ENCODE measurements at places on chromosomes 7 and 10.

GRCh38 chr10:43226441-43226840 is 40.4 kb downstream of the RASGEF1A start:
- peak; percentile 57 for DNase-seq

DNA sequence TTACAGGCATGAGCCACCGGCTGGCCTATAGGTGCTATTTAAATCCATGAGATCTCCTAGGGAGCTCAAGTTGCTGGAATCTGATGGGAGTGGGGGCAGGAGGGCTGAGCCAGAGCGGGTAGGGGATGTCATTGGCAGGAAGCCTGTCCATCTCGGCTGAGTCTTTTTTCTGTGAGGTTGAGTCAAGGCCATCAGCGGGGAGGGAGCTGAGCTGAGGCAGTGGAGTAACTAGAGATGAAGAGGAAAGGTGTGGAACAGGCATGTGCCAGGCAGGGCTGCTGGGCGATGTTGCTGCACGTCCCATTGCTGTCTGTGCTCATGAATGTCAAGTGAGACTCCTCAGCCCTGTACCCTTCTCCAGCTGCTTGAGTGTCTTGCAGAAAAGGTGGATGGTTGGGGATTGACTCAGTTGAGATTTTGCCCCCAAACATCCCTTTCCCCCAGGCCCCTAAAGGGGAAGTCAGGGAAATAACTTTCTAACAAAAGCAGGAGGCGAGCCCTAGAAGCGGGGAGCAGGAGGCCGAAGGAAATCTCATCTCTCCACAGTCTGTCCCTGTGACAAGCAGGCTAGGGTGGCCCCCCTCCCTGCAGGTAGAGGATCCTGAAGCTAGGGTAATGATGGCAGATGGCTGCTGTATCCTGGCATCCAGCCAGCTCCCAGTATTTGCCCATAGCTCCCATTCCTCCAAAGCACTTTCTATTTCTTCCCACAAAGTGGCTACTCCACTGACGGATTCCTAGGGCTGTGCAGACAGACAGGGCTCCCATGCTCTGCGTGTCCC is 5.4 kb downstream of the ATP6V1F start:
- DNase-seq, result no peak

DNA sequence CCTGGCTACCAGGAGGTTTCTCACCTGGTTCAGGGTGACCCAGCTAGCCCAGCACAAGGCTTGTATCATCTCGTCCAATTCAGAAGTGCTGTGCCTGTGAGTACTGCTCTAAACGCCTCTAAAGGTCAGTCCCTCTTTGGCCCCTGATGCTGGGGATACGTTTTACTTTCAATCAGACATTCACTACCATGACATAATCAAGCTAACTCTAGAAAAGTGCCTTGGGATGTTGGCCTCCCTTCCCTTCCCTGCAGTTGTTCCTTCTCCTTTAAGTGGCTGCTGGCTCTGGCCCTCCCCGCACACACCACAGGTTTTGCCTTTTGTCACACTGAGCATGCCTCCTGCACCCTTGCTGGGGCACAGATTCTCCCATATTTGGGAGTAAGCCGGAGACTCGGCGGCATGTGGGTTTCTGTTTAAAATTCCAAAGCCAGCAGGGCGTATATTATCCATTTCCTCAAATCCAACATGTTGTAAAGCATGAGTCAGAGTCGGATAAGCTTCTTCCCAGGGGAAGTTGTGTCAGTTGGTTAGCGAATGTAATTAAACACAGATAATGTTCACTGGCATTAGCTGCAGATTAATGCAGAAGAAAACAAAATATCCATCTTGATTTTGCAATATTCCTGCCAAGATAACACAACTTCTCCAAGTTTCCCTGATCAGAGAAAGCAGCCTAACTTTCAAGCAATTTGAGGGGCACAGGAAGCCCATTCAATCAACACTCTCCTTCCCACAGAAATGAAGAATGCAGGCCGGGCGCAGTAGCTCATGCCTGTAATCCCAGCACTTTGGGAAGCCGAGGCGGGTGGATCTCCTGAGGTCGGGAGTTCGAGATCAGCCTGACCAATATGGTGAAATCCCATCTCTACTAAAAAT is 31.8 kb upstream of the VCL start:
- DNase-seq, result no peak

DNA sequence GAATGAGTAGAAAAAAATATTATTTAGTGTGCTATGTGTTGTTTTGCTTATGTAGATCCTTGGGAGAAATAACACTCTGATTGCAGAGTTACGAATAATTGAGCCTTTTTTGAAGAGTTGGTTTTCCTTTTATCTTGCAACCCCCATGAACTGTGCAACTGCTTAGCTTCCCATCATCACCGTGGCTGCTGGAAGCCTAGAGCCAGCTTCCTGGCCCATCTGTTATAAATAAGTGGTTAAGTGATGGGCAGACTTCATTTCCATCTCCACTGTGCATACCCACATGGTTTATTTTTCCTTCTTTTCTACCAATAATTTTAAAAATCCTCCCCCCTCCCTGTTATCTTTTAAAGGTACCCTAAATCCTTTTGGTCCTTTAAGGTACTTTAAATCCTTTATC is 554.9 kb upstream of the GALNT17 start:
- DNase-seq, result no peak

GRCh38 chr7:127894588-127894987 is 136.6 kb downstream of the LRRC4 start:
- no peak for DNase-seq

Data from mesenteric fat pad (tissue), 1 donor.